ENCODE measurements at places on chromosomes 1 and 21.

DNA sequence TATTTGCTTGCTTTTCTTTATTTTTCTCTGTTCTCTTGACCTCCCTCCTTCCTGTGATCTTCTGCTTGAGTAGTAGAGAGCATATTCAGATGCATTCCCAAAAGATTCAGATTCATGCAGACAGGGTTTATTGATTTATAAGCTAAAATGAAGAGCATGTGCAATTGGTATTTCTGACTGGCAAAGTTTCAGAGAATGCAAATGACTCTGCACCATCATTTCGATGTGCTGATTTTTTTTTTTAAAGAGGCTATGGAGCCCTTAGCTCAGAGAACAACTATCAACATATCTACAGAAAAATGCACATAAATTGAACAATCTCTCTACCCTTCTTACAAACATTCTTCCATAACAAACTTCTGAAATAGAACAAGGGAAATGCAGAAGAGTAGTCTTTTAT lies 312.0 kb downstream of the VAV3 start:
- DNase-seq = no peak

DNA sequence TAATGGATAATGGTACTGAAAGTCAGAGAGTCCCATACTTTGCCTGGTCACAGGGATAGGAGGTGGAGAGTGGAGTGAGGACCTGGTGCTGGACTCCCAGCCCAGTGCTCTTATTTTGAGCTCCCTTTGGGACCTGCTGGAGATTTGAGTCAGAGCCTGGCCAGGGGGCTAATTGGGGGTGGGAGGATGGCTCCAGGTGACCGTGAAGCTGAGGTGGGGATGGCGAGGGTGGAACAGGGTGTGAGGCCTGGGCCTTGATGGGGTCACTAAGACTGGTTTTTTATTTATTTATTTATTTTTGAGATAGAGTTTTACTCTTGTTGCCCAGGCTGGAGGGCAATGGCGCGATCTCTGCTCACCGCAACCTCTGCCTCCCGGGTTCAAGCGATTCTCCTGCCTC lies 17.8 kb downstream of the AMPD2 start:
- DNase-seq = no peak

DNA sequence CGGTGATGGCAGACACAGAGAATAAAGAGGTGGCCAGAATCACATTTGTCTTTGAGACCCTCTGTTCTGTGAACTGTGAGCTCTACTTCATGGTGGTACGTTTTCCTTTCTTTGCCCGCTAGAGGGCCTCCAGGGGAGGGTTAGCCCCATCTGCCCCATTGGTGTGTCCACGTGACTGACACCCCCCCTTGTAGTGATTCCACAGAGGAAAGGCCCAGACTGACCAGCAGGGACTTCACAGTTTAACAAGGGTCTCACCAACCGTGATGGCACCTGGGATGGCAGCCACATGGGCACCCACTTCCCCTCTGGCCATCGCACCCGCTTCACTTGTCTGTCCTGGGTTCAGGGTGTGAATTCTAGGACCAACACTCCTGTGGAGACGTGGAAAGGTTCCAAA lies 22.3 kb upstream of the SARS1 start:
- no peak for DNase-seq

DNA sequence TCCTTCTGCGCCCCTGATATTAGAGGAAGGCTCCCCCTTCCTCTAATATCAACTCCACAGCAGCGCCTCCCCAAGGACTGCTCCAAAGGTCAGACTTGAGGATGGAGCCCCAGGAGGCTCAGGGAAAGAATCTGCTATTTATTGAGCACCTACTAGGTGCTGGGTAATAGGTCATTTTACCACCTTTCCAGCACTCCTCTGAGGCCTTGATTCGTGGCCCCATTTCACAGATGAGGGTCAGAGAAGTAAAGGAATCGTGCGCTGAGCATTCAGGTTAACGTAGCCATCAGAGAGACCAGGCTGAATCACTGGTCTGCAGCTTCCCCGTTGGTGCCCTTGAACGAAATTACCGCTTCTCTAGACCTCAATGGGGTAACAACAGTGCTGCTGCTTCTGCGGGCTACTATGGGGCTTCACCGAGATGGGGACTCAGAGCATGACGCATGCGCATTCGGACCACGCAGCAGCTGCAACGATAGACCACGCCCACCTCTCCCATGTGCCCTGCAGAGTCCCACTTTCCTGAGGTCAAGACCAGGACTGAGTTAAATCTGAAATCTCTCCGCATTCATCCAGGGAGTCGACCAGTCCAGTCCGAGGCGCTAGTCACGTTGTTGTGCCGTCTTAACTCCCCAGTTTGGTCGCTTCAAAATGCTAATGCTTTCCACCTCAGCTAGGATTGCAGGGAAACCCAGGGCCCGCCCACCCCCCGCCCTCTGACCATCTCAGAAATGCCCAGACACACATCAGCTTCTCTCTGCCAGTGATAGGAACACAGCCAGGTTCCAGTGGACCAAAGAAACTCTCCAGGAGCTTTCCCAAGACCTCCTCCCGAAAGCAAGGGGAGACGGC lies 12.9 kb downstream of the CAMK2N1 start:
- no peak for DNase-seq

DNA sequence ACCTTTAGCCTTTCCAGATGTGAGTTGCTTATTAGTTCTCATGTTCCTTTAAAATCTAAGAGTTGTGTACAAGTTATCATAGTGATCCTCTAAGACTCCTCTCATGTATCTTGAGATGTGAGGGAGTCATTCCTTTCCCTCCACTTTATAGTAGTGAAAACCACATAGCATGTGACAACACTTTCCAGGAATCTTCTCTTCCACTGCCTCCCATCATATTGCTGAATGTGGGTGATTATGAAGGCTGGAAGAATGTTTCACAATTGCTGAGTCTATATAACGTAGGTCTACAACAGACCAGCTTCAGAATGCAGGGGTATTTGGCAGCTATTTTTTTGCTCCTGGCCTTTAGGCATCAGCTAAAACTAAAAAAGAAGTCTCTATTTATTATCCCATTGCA lies 44.7 kb upstream of the LRRC7 start:
- DNase-seq = no peak

All from activated CD4-positive, alpha-beta T cell treated with anti-CD3 and anti-CD28 coated beads, Interleukin-2, amount 50 U/mL, for 48 hours (primary cell).